OCI-LY7 (cell line): ENCODE measurements at places on chromosomes 1 and 21.
A peak's percentile ranks its signal among the peaks of the same experiment; 100 is the strongest.

GRCh38 chr1:204376919-204377799, 17.4 kb upstream of the PLEKHA6 start:
- no peak for DNase-seq

GRCh38 chr21:17539323-17539722, 26.5 kb downstream of the CXADR start:
- peak; percentile 26 for DNase-seq

GRCh38 chr1:184393962-184394361, 7.1 kb downstream of the C1orf21 start:
- no peak for DNase-seq

- DNase-seq = peak; percentile 67
Observed at GRCh38 chr1:94039514-94039870, 81.5 kb downstream of the ABCA4 start.

- DNase-seq = no peak
Observed at GRCh38 chr1:40075266-40075665, 21.8 kb downstream of the PPT1 start.

GRCh38 chr1:53107570-53108322, 34.7 kb downstream of the SLC1A7 start:
- no peak for DNase-seq
